ENCODE measurements at places on chromosomes 7 and 10.

GRCh38 chr7:130144312-130145171 is 60.7 kb downstream of the TMEM209 start:
- DNase-seq: no peak

- no peak for DNase-seq
Observed at GRCh38 chr10:107733328-107734130, 569.0 kb upstream of the SORCS1 start.

GRCh38 chr10:29326886-29327745 is 38.2 kb downstream of the LYZL1 start:
- no peak for DNase-seq

GRCh38 chr10:49663596-49663995 is 15.9 kb upstream of the C10orf53 start:
- no peak for DNase-seq

GRCh38 chr7:129055294-129055816 is 444 bp upstream of the TNPO3 start:
- no peak for DNase-seq

GRCh38 chr10:101611096-101611905 is 23.2 kb downstream of the DPCD start:
- no peak for DNase-seq

DNA sequence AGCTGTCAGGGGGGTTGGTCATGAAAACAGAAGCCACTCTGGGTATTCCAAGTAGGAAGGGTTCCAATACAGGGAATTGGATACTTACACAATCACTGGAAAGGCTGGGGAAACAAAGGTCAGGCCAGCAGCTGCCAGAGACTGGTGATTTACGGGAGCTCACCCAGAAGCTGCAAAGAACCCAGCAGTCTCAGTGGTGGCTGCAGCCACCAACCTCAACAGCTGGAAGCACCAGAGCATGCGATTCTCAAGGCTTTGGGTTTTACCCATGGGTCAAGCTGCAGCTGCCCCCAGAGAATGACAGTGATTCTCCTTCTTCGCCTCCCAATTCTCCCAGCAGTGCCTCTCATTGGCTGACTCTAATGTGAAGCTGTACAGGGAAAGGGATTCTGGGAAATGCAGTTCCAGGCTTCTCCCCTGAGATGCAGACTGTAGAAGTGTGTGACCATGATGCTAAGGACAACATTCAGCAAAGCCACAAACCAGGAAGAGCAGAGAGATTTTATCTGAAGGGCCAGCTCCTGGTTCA is 107.2 kb upstream of the TCF7L2 start:
- DNase-seq: no peak

DNA sequence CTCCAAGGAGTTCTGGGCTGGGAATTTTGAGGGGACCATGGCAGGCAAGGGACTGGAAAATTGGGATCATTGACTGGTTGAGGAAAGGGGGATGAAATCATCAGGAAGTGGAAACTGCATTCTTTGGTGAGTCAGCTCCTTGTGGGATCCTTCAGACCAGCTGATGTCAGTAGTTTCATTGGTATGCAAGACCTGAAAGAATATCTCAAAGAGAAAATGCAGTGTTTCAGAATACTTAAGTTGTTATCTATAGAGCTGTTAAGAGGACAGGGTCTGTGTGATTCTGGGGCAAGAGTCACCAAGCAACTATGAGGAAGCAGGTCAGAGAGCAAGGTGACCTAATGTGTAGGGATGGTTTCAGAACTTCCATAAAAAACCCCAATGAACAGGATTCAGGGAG is 595.9 kb upstream of the AUTS2 start:
- DNase-seq: no peak

- DNase-seq: no peak
Observed at GRCh38 chr7:29588212-29588611, 24.6 kb downstream of the PRR15 start.

- DNase-seq: no peak
Observed at GRCh38 chr7:149633976-149634945, 136.7 kb upstream of the ZNF746 start.

- DNase-seq: no peak
Observed at GRCh38 chr10:32318476-32318896, 28.5 kb downstream of the EPC1 start.

GRCh38 chr7:82049891-82050533 is 280.2 kb upstream of the HGF start:
- DNase-seq: no peak

GRCh38 chr7:24854866-24855265 is 97.6 kb upstream of the GSDME start:
- DNase-seq: no peak

GRCh38 chr10:100621360-100622205 is 85.8 kb downstream of the HIF1AN start:
- DNase-seq: peak; percentile 33

- no peak for DNase-seq
Observed at GRCh38 chr10:124066126-124066700, 27.2 kb downstream of the CHST15 start.

GRCh38 chr7:116315803-116316202 is 105.5 kb downstream of the TES start:
- no peak for DNase-seq

DNA sequence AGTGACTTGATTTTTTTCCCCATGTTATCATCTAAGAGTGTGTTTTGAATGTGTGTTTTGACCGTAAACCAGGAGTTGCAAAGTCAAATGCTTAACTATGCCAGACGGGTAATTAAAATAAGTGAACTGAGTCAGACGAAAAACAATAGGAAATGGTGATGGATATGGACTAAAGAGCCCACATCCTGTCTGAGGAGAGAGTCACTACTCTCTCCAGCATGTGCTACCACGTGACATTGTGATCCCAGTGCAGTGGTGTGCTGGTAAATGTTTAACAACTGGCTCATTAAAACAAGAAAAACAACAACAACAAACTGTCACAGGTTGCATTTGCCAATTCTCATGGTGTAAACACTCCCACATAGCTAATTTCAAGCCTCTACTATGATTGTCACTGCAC is 164.3 kb downstream of the SUGCT start:
- DNase-seq: no peak

GRCh38 chr7:29538389-29538788 is 25.2 kb upstream of the PRR15 start:
- DNase-seq: no peak

DNA sequence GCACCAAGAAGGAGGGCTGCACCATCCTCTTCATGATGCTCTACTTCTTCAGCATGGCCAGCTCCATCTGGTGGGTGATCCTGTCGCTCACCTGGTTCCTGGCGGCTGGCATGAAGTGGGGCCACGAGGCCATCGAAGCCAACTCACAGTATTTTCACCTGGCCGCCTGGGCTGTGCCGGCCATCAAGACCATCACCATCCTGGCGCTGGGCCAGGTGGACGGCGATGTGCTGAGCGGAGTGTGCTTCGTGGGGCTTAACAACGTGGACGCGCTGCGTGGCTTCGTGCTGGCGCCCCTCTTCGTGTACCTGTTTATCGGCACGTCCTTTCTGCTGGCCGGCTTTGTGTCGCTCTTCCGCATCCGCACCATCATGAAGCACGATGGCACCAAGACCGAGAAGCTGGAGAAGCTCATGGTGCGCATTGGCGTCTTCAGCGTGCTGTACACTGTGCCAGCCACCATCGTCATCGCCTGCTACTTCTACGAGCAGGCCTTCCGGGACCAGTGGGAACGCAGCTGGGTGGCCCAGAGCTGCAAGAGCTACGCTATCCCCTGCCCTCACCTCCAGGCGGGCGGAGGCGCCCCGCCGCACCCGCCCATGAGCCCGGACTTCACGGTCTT is 1.9 kb downstream of the FZD1 start:
- no peak for DNase-seq

- DNase-seq: no peak
Observed at GRCh38 chr7:98602755-98603398, 14.2 kb upstream of the NPTX2 start.

DNA sequence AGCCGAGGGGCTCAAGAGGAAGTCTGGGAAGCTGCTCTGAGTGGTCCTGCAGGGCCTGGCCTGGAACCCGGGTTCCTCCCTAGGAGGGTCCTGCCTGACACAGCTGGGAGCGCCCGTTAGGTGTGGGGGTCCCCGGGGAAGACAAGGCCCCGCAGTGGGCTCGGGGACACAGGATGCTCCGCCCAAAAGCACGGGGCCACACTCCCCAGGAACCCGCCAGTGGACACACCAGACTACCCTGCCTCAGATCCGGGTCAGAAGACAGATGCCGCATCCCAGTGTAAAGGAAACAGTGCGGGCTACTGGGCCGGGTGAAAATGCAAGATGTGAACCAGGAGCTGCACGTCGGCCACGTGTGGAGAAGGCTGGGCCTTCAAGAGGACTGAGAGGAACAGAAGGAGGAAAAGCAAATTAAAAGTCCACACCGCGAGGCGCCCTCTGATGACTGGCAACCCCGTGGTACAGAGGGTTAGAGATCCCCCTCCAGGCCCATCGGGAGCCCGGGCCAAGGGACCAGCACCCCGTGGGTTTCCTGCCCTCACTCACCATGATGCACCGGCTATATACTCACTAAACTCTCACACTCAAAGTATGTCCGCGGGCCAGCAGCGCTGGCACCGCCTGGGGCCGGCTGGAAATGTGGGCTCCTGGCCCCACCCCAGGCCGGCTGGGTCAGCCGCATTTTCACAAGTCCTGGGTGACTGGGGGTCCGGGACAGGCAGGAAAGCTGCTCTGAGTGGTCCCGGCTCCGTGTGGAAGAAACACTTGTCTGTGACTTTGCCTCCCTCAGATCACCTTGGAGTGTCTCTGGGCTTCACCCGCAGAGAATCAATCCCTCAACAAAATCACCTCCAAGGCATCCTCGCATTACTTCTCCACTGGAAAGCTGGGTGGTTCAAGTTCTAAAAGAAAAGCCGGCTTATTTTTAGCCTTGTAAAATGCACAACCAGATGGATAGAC is 6.1 kb downstream of the STK32C start:
- DNase-seq: no peak

DNA sequence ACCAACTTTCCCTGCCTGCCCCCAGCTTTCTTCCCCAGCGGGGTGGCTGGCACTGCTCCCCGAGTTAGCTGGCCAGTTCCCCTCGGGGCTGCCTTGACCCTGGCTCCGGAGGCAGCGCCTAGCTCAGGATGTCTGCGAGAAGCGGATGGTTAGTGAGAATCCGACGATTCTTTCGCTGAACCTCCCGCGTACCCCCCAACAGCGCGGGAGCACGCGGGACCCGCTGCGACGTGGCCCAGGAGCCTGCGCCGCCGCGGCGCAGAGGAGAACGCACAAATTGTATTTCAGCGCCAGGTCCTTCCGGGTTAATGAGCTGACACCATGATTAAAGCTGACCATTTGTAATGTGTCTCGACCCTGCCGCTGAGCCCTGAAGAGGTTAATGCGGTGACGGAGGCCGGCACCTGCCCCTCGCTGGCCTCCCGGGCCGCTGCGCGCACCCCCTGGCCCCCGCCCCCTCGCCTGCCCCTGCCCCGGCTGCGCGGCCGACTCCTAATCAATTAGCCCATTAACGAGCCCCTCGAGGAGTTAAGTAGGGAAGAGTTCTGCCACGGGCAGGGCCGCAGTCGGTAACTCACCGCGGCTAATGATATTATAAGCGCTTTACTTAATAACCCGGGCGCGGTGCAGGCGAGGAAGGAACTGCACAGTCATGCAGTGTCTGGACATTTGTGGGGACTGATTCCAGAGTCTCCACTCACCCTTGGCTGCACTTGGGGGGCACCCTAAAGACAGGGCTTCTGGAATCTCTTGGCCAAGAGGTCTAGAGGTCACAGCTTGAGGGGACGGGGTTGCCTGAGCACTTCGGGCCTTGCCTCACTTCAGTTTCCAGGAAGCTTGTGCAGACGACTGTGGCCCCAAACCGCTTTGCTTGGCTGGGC is 1.7 kb upstream of the HMX2 start:
- DNase-seq: no peak

DNA sequence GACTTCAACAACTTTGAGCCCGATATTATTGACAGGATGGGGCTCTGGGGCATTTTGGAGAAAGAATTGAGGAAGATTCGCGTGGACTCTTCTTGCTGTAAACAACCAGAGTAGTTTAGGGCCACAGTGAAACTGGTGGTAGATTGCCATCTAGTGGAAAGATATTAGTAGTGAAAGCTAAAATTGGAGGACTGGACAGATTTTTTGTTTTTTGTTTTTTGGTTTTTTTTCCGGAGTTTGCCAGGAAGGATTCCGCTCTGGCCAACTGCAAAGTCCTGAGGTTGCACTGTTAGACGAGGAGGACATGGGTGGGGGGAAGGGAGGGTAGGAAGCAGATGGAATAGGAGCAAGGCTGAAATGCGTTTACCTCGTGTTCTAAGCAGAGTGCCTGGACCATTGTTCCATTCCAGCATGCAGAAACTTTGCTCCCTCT is 11.7 kb downstream of the NOBOX start:
- DNase-seq: no peak

DNA sequence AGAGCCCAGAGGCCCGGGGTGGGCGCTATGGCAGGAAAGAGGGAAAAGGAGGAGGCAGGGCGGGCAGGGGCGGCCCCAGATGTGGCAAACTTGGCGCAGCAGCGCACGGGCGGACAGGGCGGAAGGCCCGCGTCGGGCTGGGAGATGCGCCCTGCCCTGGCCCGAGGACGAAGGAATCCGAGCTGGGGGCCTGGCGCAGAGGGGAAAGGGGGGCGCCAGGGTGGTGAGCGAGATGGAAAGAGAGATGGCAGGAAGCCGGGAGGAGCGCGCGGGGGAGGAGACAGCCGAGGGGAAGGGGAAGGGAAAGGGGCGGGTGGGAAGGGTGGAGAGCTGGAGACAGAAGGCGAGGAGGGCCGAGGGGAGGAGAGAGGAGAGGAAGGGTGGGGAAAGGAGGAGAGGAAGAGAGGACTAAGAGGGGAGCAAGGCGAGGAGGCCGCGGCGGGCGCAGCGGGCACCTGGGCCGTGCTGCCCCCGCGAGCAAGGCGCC is at the start of gene MARVELD1:
Gene MARVELD1 (plus strand): TSS at position 392 of the 487 bp plus-strand sequence. CDS start 147 bp downstream, outside the sequence.
- no peak for DNase-seq

GRCh38 chr10:115084277-115084850 is 8.8 kb upstream of the ATRNL1 start:
- DNase-seq: no peak

- DNase-seq: no peak
Observed at GRCh38 chr7:91446819-91447218, 182.6 kb downstream of the FZD1 start.

DNA sequence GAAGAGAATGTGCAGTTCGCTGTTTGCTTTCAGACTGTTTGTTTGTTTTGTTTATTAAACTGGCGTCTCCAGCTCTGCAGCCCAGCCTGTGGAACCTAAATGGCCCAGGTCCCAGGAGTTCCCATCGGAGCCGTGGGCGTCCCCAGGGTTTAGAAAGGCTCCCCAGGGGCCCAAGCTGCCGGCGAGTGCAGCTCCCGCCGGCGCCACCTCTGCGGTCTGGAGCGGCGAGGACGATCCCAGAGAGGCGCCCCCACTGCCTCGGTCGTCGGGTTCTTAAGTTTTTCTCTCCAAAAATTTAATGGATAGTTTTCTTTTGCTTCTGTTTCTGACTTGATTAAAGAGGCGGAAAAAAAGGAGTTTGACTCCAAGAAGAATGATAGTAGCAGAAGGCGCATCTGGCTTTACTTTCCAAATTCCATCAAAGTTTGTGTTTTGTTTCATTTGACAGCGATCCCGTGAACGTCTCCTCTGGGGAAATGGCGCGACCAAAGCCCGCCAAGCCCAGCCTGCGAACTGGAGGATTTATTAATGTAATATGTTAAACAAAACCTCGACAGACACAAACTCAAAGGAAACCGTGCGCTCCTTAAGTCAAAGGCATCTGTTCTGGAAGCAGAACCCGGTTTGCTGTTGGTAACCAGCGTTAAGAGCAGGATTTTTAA is 718 bp upstream of the FZD1 start:
- no peak for DNase-seq

Measured in activated T-cell treated with anti-CD3 and anti-CD28 coated beads, Interleukin-2, amount 50 U/mL, for 4 hours (primary cell).